ENCODE measurements at places on chromosomes 11 and 22. TPM values are rescaled to one million over a fixed set of nuclear protein-coding genes. Genes with fewer than 3 reads are reported as not detected.

DNA sequence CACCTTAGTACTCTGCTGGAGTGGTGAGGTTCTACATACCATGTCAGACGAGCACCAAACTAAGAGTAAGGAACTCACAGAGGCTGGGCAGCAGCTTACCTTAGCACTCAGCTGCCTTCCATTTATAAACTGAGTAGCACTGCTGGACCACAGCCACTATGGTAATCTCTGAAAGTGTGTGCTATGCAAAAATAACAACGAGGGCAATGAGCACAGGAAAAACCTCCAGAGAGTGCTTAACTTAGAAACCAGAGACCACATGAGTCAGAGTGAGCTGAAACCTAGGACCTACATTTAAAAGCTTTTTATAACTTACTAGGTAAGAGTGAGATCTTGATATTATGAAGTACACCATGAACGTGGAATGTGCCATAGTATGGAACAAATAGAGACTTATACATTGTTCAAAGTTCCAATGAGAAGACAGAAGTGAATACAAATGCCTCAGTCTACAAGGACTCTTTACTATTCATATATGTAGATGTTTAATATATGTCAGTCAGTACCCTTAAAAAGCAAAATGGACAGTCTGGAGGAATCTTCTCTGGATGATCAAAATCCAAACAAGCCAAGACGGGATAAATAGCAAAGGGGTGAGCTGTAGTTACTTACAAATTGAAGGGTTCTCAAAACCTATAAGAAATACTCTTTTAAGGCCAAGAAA, 17.2 kb upstream of the CD59 start:
- peaks cover 21% of the 10 kb centered on the region for H3K36me3 ChIP-seq
- no peak overlapping the region for H3K27ac ChIP-seq
- no peaks in the 10 kb centered on the region for H3K4me1 ChIP-seq

- no peak overlapping the region for H3K4me3 ChIP-seq
- H3K4me1 ChIP-seq: no peaks in the 10 kb centered on the region
- no peaks in the 10 kb centered on the region for H3K27me3 ChIP-seq
Measured at GRCh38 chr11:69472541-69473275, 8.8 kb upstream of the LINC01488 start.

DNA sequence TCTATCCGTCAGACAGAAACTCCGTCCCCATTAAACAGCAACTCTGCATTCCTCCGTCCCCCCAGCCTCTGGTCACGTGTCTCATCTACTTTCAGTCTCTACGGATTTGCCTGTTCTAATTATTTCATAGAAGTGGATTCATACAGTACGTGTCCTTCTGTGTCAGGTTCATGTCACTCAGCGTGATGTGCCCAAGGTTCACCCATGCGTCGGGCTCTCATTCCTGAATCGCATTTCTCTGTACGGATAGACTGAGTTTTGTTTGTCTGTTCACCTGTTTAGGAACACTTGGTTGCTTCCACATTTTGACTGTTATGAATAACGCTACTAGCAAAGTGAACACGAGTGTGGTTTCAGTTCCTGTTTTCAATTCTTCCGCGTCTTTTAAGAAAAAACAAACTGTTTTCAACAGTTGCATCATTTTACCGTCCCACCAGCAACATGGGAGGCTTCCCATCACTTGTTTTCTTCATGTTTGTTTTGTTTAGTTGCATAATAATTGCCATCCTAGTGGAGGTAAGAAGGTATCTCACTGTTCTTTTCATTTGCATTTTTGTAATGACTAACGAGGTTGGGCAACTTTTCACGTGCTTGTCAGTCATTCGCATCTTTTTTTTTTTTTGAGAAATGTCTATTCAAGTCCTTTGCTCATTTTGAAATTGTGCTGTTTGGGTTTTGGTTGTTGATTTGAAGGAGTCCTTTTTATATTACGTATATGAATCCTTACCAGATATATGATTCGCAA, 8.9 kb upstream of the NLRP6 start:
- no peak overlapping the region for H3K27ac ChIP-seq
- no peaks in the 10 kb centered on the region for H3K27me3 ChIP-seq
- no peaks in the 10 kb centered on the region for H3K36me3 ChIP-seq
- no peak for DNase-seq
- H3K4me1 ChIP-seq: no peaks in the 10 kb centered on the region

Gene USH1C
- 38.6 TPM for total RNA-seq

GRCh38 chr11:64450168-64450560, 91.2 kb downstream of the RPS6KA4 start:
- H3K4me3 ChIP-seq: no peak overlapping the region
- H3K27ac ChIP-seq: no peak overlapping the region
- no peaks in the 10 kb centered on the region for H3K36me3 ChIP-seq
- no peaks in the 10 kb centered on the region for H3K27me3 ChIP-seq
- no peaks in the 10 kb centered on the region for H3K4me1 ChIP-seq

Gene TMEM191C
- 1.4 TPM for total RNA-seq

Gene RHOG
- total RNA-seq: 56.0 TPM

Gene DERL3
- 24.7 TPM for total RNA-seq

Gene DESI1
- total RNA-seq: 29.1 TPM

- H3K4me1 ChIP-seq: peaks cover 18% of the 10 kb centered on the region
- H3K36me3 ChIP-seq: no peaks in the 10 kb centered on the region
- peak overlapping the region; percentile 13 for H3K27ac ChIP-seq
Measured at GRCh38 chr22:42938976-42939375, 76.0 kb downstream of the PACSIN2 start.

Gene CUL5
- 38.9 TPM for total RNA-seq

Gene GPR83
- total RNA-seq: 0.28 TPM

- H3K4me1 ChIP-seq: no peaks in the 10 kb centered on the region
- no peak overlapping the region for H3K27ac ChIP-seq
- no peak for DNase-seq
- H3K27me3 ChIP-seq: no peaks in the 10 kb centered on the region
- H3K4me3 ChIP-seq: no peak overlapping the region
Measured at GRCh38 chr11:111063726-111064517, 181.6 kb upstream of the POU2AF2 start.

DNA sequence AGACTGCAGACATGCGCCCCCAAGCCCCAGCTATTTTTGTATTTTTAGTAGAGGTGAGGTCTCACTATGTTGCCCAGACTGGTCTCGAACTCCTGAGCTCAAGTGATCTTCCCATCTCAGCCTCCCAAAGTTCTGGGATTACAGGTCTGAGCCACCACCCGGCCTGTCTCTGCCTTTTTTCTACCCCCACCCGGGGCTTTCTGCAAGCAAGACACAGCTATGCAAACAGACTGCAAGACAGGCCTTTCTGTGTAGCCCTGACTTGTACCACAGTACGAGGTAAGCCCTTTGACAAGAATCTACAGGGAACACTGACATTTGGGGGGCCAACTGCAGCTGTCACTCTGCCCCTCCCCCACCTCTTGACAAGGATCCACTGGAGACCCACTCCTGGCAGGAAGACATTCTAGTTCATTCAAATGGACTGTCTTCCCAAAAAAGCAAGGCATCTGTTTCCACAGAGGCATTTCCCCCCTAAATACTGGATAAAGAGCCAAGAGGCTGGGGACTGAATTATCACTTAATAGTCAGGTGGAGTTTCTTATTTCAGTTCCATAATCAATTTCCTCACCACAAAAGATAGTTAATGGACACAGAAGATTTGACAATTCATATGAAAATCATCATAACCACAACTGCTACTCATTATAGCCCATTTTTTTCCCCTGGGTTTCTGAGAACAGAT, 118.2 kb downstream of the ABTB2 start:
- H3K36me3 ChIP-seq: no peaks in the 10 kb centered on the region
- H3K27me3 ChIP-seq: no peaks in the 10 kb centered on the region
- H3K27ac ChIP-seq: no peak overlapping the region
- no peak overlapping the region for H3K4me3 ChIP-seq
- peaks cover 7% of the 10 kb centered on the region for H3K4me1 ChIP-seq

Gene UBASH3B
- total RNA-seq: 22.8 TPM

DNA sequence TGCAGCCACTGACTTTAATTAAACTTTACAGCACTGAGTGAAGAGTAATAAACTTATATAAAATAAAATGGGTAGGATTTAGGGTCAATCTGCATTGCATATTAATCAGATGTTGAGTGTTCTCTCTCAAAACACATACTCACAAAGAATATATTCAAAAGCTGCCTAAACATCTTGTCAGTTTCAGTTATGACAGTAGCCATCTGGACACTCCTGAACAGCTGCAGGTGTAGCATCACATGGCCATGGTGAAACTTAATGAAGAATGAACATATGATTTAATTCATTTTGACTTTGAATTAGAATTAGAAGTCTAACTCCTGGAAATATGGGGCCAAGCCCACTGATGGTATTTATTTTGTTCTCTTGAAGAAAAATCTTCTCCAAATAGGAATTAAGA, 684.3 kb upstream of the RAG2 start:
- no peak overlapping the region for H3K27ac ChIP-seq
- H3K4me3 ChIP-seq: no peak overlapping the region
- no peaks in the 10 kb centered on the region for H3K36me3 ChIP-seq

Gene CCDC157
- 5.1 TPM for total RNA-seq

DNA sequence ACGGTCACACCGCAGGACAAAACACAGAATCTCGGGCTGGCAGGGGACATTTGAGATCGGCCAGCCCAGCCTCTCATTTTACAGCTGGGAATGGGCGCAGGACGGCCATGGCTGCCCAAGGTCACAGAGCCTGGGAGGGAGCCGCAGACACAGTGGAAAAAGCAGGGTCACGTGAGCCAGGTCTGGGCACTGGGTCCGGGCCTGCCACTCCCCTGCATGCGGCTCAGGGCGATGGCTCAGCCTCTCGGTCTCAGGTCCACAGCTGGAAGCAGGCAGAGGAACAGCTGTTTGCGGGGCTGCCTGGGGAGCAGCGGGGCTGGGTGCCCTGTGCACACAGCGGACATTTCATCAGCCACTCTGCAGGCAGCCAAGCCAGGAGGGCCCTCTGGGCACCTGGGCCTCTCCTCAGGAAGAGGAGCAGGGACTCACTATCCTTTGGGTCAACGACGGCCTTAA, 10.4 kb upstream of the PPARA start:
- no peaks in the 10 kb centered on the region for H3K27me3 ChIP-seq
- peak overlapping the region; percentile 92 for H3K27ac ChIP-seq
- peak; percentile 55 for DNase-seq
- no peaks in the 10 kb centered on the region for H3K36me3 ChIP-seq
- H3K4me3 ChIP-seq: no peak overlapping the region
- peaks cover 25% of the 10 kb centered on the region for H3K4me1 ChIP-seq

Gene GRAMD1B
- total RNA-seq: 4.4 TPM

Gene OR10A3
- total RNA-seq: not detected

DNA sequence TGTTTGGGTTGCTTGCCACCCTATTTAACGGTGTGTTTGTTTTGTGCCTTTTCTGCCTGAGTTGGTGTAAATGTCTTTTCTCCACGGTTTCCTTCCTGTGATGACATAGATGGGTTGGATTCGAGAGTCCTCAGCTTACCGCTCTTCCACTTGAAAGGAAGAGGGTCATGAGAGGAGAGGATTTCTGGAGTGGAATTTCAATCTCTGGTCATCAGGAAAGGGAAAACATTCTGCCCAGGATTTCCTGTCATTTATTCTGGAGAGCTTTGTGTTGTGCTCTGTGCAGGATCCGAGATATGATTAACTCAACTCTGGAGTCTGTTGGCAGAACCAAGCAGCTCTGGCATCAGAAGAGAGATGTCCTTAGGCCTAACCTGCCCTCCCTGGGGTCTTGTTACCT, 605.2 kb downstream of the NTM start:
- H3K4me1 ChIP-seq: no peaks in the 10 kb centered on the region
- H3K36me3 ChIP-seq: no peaks in the 10 kb centered on the region
- no peaks in the 10 kb centered on the region for H3K27me3 ChIP-seq
- no peak for DNase-seq

DNA sequence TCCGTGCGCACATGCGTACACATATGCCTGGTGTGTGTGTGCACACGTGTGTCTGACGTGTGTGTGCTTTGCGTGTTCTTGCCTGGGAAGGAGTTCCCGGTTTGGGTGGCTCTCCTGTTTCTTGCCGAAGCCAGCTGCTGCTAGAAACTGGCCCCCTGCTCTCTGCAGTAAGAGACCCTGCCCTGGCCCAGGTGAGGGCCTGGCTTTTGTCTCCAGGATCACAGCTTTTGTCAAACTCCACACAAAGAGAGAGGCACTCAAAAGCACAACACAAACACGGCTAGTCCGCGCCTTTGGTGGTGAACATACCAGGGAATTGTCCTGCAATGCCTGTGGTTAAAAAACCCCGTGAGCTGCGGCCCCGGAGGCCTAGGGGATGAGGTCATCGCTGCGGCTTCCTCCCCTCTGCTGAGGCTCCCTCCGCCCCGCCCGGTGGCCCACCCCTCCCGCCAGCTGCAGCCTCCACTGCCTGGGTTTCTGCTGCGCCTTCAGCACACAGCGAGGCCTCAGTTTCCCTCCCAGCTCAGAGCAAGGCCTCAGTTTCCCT, 88.9 kb downstream of the KCNQ1 start:
- peak; percentile 85 for DNase-seq
- H3K36me3 ChIP-seq: no peaks in the 10 kb centered on the region
- no peak overlapping the region for H3K27ac ChIP-seq
- no peak overlapping the region for H3K4me3 ChIP-seq

Gene ANO1
- 15.1 TPM for total RNA-seq

DNA sequence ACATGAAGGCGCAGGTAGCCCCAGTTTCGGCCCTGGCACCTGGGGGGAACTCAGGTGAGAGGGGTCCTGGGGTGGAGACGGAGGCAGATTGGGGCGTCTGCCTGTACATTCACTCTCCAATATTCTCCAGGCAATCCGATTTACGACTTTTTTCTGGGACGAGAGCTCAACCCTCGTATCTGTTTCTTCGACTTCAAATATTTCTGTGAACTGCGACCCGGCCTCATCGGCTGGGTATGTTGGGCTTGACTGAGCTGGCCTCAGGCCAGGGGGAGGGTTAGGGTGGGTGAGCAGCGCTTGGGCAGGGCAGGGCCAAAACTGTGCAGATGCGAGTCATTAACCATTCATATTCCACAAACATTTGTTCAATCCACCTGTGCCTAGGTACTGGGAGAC, 1.7 kb downstream of the TM7SF2 start:
- no peaks in the 10 kb centered on the region for H3K27me3 ChIP-seq
- no peaks in the 10 kb centered on the region for H3K36me3 ChIP-seq
- H3K27ac ChIP-seq: peak overlapping the region; percentile 69
- no peaks in the 10 kb centered on the region for H3K4me1 ChIP-seq

Gene GRK3
- 11.5 TPM for total RNA-seq

DNA sequence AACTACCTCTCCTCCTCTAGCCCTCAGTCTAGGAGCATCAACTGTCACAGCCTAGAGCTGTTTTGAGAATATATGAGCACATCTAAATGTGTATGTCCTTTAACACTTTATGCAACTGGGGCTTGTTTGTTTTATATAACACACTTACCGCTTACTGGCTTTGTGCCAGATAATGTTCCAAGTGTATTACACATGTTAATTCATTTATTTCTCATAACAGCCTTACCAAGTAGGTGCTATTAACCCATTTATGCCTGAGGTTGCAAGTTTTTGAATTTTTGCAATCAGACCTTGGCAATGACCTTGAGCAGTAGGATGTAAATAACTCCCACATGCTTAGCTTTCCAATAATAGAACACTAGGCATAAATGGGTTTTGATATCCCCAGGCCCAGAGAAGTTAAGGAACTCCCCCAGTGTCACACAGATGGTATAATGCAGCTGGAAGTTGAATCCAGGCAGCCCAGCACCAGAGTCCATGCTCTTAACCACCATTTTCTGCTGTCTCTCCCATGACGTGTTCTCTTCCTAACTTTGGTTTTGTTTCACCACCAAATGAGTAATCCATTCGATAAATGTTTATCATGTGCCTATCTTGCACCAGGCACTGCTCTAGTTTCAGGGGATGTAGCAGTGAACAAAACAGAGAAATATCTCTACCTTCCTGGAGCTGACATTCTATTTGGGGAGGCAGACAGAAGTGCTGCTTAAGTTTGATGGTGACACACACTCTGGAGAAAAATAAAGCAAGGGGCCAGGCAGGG, 23.1 kb downstream of the PRDM11 start:
- DNase-seq: no peak
- peaks cover 4% of the 10 kb centered on the region for H3K4me1 ChIP-seq
- no peaks in the 10 kb centered on the region for H3K27me3 ChIP-seq
- no peak overlapping the region for H3K27ac ChIP-seq
- H3K36me3 ChIP-seq: no peaks in the 10 kb centered on the region

Data from kidney (tissue), 22 donors.